ENCODE measurements at places on chromosomes 16 and 17.

DNA sequence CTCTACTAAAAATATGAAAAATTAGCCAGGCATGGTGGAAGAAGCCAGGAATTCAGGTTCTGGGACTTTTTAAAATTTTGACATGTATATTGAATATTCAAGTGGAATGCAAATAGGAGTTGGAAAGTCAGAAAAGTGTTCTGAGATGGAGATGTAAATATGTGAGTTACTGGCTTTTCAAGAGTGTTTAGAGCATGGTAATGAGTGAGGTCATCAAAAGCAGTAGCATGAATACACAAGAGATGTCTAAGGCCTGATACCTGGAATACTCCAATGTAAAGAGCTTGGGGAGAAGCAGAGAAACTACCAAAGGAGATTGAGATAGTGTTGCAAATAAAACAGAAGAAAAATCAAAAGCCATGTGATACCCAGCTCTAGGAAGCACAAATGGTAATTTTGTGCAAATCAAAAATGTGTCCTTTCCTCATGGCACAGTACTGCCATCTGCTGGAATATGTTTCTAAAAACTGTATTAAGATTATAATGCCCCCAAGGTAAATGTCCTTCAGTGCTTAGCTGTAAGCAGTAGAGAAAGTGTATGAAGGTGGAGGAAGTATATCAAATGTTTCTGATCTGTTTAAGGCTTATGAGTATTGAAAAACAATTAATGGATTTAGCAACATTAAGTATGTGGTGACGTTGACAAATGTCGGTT is 908.4 kb downstream of the KCNJ18 start:
- no peak for DNase-seq

- no peak for DNase-seq
Measured at GRCh38 chr17:77558846-77559626, 399.5 kb upstream of the TNRC6C start.

- DNase-seq: no peak
Measured at GRCh38 chr17:29614349-29615047, 8.2 kb downstream of the CORO6 start.

DNA sequence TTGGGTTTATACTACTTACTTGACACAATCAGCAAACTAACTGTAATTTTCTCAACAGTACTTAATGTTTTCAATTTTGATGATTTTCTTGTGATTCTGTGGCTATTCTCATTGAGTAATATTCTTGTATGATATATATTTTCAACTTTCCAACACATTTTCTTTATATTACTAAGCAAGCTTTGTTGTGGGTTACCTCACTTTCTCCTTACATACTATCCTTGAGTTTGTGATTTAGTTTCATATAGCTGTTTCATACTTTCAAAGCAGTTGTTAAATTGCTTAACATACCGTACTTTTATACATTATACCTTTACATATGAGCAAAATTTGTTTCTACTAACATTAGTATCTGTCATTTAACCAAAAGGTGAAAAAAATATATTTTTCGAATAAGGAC is 197.1 kb downstream of the BCAS3 start:
- no peak for DNase-seq

GRCh38 chr17:4597975-4598374 is 13.6 kb downstream of the SMTNL2 start:
- DNase-seq: peak; percentile 70

- no peak for DNase-seq
Measured at GRCh38 chr16:67388591-67388990, 4.7 kb downstream of the TPPP3 start.

GRCh38 chr17:81075307-81075706 is 40.4 kb downstream of the BAIAP2 start:
- no peak for DNase-seq

DNA sequence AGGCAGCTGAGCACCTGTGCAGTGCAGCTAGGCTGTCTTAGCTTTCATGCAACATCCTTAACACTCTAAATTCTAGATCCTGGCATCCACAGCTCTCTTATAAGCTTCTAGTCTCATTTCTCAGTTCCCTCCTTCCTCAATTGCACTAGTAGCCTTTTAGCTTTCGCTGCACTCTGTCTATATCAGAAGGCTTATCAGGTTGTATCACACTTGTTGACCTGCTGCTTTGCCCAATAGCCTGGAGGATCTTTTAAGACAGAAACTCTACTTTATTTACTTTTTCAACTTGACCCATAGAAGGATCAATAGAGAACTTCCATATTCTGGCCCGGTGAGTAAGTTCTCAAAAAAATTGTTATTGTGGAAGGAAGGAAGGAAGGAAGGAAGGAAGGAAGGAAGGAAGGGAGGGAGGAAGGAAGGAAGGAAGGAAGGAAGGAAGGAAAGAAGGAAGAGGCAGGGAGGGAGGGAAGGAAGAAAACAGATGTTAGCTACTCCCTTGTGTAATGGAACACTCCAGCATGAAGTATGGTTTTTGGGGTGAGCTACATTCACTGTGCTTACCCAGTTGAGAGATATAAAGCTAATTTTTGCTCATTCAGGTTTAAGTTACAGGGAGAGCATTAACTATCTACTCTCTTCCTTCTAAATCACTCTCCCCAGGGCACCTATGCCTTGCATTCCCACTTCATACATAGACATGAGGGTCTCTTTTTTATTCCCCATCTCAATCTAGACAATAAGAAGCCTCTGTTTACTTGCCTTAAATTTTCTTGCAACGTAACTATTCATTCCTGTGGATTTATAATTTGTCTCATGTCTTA is 361.1 kb downstream of the SHISA9 start:
- DNase-seq: no peak

GRCh38 chr17:73785496-73785895 is 141.3 kb upstream of the SDK2 start:
- DNase-seq: no peak

DNA sequence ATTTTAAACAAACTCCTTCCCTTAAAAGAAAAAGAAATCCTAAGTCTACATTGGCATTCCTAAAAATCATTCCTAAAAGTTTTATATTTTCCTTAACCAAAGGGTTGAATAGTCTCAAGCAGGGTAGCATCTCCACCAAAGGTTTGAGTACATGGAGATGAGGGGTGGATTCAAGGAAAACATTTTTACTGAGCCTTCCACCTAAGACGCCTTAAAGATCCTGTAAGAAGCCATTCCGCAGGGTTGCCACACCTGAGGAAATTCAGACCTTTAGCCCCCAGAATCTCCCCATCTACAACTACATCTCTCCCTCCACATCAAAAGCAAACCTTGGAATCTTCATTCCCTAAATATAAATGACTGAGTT is 7.7 kb upstream of the AKTIP start:
- no peak for DNase-seq

All from right cardiac atrium (tissue), 5 donors.